ENCODE measurements at places on chromosomes 12 and 14.

GRCh38 chr14:74913986-74914573 is 9.0 kb downstream of the RPS6KL1 start:
- peak; percentile 59 for DNase-seq

GRCh38 chr12:93664573-93665138 is 12.5 kb upstream of the CRADD start:
- DNase-seq: no peak

GRCh38 chr12:7210642-7211151 is 21.2 kb downstream of the PEX5 start:
- DNase-seq: no peak

DNA sequence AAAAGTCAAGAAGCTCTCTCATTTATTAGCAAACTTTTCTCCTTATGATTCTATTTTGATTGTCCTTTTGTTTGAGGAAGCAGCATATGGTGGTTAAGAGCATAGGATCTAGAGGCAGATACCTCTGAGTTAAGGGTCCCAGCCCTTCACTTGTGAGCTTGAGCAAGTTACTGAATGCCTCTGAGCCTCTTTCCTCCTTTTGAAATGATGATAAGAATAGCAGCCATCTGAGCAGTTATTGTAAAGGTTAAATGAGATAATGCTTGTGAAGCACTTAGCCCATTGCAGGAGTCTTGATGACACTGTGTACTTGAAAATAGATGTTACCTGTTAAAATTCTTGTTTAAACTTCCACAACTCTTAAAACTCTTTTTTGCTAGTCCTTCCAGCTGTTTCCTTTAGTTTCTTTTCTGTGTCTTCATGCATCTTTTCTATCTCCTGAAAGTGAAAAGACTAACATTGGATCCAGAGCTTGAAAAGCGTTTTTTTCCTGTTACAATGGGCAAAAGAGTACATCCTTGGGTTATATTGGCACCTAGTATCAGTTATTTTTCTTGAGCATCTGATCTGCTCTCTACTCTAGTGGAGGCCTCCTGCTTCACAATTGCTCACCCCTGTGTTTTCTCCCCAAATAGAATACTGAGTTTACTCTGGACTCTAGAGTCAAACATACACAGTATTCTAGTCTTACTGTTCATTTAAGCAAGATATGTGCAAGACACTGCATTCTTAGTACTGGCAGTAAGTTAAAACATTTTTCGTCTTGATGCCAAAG is 3.1 kb downstream of the HIF1A start:
- no peak for DNase-seq

DNA sequence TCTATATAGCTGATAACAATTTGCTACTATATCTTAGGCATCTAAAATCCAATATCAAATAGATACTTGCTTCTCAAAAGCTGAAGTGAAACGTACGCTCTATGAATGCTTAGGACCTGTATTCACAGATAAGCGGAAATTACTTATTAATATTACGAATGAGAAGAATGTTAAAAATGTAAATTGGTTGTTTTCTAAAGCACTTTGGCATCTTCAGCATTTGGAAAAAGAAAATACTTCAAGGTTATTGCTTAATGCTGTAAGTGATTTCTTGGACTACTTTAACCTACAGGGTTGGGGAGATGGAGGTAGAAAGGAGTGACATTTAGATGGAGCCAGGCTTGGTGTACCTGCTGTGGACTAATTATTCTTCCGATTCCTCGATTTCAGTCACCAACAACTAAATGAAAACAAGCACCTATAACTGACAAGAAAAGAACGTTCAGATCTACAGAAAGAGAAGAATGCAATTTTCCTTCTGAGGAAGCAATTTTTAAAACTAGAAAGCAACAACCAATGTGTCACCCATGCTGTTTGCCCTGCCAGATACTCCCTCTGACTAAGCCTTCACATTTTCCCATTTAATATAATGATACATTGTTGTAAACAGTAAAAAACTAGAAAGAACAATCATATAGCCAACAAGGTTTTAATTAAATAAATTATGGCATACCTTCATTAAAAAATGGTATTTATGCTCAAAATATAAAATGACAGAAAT is 49.3 kb downstream of the SLC25A21 start:
- no peak for DNase-seq

DNA sequence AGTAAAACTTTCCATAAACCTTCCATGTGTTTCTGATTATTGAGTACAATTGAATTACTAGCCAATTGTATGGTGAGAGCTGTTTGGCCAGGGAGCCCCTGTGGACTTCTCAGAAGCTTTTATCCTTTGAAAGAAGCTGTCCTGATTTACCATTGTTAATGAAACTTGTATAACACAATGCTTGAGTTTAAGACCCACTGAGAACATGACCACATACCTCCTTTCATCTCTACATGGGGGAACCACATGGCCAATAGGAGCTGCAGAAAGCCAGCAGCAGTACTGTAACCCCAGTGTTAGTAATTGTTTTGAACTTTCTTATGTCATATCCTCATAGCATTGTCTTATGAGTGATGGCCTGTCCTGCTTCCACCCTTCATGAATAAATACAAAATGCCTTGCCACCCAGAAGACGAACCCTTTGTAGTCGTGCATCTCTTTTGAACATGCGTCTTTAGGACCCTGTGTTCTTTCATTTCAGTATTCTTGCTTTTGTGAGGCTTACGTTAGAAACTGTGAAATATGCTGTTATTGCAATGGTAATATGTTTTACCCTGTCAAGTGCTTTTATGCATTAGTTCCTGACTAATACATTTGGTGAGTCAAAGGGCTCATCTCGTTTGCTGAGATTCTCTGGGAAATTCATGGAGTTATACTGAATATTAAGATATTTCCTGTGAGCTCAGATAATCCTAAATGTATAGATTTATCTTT is 815.7 kb downstream of the NRXN3 start:
- no peak for DNase-seq
